ENCODE measurements at places on chromosomes 13 and 19.

DNA sequence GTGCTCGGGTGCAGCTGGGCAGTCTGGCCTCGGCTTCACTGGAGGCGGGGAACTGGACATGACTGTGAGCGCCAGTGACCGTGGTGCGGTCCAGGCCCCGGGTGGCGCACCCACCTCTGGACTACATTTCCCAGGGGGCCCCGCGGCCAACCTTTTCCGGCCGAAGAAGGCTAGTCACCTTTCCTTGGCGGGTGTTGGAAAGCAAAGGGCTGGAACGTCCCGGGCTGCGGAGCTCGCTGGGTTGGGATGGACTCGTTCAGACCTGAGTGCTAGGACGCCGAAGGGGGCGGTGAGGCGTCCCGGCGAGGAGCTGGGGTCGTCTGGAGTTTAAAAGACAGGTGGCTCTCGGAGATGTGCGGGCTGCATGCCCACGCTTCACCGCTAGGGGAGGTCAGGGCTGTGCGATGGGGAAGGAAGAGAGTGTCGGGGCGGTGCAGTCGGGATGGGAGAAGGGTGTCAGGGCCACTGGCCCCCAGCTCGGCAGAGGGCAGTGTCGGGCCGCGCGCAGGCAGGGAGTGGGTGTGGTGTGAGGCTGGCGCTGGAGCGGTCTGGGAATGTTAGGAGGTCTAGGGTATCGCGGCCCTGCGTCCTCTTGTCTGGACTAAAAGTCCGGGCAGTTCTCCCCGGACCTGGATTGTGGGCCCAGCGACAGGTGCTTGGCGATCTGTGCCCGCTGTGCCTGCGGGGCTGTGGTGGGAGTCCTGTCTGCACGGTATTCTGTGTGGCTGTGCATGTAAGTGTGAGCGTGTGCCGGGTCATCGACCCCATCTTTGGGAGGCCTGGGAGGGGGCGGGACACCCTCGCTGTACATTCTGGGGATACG lies 57.1 kb downstream of the ZNF568 start:
- peak; percentile 77 for DNase-seq

- DNase-seq, result no peak
Observed at GRCh38 chr13:111291908-111292307, 28.5 kb upstream of the TEX29 start.

DNA sequence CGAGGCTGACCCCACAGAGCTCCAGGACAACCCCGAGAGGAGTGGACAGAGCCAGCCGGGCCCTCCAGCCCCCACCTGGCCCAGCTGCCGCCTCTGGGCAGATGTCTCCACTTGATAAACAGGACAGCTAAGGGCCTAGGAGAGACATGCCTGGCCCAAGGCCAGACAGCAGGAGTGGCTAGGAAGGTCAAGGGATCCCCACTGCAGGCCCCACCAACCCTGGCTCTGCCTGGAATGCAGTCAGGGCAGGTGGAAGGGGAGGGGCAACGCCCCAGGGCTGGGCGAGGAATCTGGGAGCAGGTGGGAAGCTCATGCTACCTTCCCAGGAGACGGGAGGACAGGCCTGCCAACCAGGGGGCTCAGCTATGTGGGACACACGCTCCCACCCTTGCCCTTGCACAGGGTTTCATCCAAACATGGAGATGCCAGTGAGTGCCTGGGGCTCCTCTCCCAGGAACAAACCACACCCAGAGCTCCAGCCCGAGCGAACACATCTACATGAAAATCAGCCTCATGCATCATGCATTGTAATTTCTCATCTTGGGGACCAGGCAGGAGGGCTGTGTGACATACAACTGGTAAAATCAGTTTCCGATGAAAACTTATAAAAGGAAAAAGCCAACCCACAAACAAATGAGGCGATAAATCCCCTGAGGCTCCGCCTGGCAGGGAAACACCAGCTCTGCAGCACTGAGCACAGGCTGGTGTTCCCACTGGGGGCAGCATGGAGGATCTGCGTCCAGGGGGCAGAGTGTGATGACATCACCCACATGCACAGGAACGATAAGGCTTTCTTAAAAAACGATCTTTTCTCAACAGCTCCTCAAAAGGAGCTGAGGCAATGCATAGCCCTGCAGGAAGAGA lies 25.0 kb downstream of the SH3GL1 start:
- no peak for DNase-seq

DNA sequence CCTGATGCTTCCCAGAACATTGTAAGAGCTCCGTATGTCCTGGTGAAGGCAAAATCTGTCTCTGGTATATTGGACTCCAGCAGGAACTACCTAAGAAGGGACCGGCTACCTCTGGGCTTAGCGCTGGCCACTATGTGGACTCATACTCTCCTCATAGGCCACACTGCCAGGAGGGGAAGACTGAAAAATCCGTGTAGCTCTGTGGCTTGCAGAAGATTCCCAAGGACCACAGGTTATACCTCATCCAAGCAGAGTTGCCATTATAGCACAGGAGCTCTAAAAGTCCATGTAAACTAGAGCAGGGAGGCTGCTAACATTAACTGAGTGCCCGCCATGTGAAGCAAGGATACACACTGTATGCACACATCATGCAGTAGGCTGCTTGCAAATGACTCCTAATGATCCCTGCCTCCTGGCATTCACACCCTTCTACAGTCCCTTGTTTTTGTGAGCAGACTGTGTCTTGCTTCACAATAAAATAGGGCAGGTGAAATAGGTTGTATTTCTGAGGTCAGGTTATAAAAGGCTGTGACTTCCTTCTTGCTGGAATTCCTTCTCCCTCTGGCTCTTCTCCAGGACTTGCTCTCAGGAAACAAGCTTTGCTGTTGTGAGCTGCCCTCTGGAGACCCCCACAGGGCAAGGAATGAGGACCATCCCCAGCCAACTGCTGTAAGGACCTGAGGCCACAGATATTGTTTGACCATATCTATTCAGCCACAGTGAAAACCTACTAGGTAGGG lies 192.6 kb upstream of the UBL3 start:
- no peak for DNase-seq

DNA sequence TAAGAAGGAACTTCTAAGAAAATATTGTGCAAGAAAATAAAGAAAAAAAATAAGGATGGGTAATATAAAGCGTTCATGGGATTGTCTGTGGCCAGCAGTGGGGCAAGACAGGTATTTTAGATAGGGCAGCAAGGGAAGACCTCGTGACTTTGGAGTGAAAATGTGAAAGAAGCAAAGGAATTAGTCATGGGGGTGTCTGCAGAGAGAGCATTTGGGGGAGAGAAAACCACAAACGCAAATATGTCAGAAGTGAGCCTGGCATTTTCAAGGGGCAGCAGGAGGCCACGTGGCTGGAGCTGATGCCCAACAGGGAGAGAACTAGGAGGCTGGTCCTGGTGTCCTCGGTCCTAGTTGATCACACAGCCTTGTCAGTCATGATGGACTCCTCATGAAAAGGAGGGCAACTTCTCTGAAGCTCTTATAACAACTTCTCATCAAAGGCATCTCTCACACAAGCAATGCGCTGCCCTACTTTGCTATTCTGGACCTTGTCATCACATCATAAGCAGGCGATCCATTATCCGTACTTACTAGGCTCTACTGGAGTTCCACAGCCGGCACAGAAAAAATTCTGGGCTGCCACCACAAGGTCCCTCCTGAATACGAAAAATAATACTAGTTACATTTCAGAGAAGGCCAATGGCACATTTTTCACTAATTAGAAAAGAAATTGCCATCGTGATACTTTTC lies 31.0 kb downstream of the RUBCNL start:
- DNase-seq, result no peak

GRCh38 chr13:41859565-41859964 lies 101.3 kb downstream of the VWA8 start:
- no peak for DNase-seq

DNA sequence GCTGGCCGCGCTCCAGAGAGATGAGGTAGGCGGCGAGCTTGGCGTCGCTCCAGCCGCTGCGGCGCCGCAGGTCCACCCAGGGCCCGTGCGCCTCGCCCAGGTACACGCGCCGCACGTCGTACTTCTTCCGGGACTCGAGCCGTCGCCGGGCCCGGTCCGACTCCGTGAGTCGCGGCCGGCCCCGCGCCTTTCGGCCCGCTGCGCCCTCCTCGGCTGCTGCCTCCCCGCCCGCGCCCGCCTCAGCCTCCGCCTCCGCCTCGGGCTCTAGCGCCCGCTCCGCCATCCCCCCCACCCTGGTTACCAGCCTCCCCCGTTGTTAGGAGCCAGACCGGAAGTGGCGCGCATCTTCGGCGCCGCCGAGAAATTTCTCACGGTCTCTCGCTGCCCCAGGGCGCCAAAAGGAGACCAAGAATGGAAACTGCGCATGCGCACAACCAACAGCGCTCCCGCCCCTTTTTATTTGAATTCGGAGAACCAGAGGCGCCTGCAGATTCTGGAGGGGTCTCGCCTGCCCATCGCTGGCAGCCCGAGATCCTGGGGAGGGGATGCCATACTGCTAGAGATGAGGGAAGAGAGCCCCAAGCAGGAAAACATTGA lies at the start of gene ZNF653:
TSS of gene ZNF653 (minus strand) at position 336 of the 597 bp plus-strand sequence. CDS start at position 283, 53 bp downstream.
- peak; percentile 95 for DNase-seq

Data from NCI-H1092 (cell line).